ENCODE measurements at places on chromosomes 1 and 21.

- no peak for DNase-seq
Observed at GRCh38 chr1:163361123-163361934, 39.6 kb downstream of the NUF2 start.

GRCh38 chr1:118973531-118974137 lies 14.5 kb downstream of the TBX15 start:
- DNase-seq: no peak

DNA sequence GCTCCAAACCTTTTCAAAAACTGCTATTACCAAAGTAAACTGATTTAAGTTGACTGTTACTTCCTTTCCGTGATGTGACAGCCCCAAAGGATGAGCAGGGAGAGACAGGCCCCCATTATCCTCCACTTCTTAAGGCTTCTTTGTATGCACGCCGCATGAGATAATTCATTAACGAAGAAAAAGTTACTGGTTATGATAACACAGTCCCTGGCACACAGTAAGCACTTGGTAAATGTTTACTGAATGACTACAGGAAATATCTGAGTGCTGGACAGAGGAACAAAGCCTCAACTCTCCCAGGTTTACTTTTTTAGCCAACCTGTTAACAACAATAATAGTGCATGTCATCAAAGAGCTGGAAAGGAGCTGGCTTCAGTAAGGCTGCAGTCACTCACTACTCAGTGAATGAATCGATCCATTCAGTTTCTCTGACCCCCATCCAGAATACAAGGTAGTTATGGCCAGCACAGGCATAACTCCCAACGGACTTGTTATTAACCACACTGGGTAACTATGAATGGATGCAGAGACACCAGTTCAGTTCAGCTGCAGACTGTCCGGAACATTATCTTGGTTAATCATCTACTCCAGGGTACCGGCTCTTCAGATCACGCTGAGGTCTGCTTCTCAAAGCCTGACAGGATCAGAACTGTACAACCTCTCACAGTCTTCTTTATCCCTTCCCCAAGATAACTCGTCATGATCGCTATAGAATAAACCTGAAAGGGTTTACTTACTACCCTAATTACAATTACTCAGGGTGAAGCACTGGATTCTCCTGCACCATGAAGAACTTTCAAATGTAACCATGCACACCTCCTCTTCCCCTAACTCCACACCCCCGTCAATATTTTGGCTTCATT lies 58.3 kb downstream of the TGFBR3 start:
- no peak for DNase-seq

DNA sequence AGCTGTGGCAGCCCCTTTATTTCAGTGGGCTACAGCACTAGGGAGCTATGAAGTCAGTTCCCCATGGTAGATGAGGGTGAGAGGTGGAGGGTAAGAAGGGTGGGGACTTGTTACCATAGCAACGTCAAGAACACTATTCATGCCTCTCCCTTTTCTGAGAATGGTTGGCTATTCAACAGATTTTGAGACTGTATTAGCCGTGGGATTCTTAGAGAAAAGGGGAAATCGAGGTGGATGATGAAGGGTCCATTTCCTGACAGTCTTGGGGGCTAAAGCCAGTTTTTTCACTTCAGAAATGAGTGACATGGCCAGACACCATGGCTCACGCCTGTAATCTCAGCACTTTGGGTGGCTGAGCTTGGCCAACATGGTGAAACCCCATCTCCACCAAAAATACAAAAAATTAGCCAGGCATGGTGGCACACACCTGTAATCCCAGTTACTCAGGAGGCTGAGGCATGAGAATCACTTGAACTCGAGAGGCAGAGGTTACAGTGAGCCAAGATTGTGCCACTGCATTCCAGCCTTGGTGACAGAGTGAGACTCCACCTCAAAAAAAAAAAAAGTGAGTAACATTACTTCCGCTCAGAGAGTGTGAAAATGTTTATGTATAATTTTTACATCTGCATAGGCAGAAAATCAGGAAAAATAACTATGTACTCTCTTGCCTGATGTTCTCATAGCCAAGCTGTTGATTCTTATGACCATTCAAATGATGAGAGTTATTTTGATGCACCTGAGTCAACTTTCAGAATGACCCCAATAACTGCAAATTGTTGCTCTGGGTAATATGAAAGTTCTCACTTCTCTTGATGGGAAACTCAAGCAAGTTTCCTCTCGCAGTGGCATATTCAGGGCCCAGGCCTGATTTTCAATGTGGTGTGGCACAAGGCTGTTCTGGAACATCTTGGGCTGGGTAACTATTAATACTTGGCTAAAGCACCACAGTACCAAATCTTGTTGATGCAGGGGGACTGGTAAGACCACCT lies 23.2 kb upstream of the RGSL1 start:
- DNase-seq: no peak

DNA sequence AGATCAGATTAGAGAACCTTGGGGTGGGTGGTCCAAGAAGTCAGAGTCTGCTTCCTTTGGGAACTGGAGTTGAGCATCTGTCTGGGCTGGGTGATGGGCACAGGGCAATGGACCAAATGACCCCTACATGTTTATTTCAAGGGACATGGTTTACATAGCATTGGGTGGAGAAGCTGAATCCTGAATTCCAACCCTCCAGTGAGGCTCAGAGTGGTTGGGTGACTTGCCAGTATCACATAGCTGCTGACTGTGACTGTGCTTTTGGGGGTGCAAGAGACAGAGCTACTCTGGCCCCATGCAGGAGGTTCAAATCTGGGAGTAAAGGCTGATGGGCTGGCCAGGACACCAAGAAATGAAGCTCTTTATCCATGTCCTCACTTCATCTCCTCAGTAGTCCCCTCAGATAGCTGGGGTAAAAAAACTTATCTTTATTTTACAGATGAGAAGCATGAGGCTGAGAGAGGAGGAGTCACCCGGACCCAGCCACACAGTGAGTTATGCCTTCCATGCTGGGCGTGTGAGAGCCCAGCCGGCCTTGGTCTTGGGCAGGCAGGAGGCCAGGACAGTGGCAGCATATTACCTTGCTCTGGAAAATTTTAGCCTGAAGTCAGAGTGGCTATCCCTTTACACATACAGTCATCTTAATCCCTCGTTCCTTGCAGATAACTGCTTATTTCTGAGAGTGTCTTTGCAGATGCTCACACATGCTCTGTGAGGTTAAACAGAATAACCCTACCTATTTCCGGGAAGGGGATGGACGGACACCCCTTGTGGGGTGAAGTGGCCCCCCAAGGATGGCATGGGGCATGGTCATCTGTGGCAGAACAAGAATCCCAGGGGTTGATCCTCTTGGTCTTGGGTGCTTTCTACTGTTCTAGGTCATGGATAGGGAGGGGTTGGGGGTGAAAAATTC lies 2.8 kb upstream of the SERINC2 start:
- no peak for DNase-seq

GRCh38 chr1:210144736-210145135 lies 87.9 kb upstream of the SERTAD4 start:
- no peak for DNase-seq

- no peak for DNase-seq
Observed at GRCh38 chr1:151060657-151061421, 642 bp downstream of the MLLT11 start.

DNA sequence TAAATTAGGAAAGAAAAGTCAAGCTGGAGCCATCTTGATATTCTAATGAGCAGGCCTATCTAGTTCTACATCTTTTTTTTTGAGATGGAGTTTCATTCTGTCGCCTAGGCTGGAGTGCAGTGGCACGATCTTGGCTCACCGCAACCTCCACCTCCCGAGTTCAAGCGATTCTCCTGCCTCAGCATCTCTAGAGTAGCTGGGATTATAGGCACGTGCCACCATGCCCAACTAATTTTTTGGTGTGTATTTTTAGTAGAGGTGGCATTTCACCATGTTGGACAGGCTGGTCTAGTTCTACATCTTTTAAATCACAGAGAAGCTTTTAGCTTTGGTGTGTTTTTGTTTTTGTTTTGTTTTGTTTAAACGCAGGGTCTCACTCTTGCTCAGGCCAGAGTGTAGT lies 6.8 kb downstream of the TMEM69 start:
- no peak for DNase-seq

- no peak for DNase-seq
Observed at GRCh38 chr1:166489356-166489669, 322.5 kb upstream of the FAM78B start.

DNA sequence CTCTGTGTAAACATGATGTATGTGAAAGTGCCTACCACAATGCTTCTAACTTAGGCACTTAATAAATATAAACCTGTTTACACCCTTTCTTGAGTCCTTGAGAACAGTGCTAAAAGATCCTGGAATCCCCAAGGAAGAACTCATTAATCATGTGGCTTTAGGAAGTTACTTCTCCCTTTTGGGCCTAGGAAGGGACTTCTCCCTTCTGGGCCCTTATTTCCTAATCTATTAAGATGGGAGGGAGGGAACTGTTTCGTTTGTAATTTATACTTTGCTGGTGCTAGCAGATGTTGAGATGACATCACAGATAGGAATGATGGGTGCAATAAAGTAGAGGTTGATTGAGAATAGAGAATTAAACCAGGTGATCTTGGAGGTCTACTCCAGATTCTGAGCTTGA lies 1.2 kb downstream of the BTF3L4 start:
- no peak for DNase-seq

DNA sequence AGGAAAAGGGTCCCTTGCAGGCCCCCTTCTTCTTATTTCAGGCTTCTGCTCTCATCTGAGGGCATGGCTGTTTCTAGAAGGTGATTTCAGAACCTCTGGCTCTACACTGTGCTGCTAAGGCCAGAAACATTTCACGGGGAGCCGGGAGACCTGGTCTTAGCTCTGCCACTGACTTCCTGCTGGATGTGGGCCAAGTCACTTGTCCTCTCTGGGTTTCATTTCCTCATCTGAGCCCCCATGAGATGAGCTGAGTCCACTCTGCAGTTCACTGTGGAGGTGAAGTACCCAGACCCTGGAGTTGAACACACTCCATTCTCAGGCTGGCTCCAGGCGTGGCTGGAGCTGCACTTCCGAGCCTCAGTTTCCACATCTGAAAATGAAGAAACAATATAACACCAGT lies 2.1 kb downstream of the PADI1 start:
- DNase-seq: no peak

GRCh38 chr21:42775123-42775522 lies 104.2 kb downstream of the WDR4 start:
- no peak for DNase-seq

DNA sequence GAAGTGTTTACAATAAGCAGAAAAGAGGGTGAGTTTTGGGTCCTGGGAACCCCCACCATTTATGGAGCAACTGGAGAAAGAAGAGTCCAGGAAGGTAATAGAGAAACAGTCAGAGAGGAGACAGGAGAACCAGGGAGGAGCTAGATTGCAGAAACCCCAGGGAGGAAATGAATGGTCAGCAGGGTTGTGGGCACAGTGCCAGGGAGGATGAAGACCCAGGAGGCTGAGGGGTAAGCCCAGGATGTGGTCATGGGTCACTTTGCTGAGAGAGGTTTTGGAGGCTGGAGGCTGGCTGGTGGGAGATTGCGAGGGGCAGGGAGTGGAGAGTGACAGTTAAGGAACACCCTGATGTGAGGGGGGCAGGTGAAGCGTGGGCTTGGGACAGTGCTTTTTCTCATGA lies 169.9 kb upstream of the CSF3R start:
- DNase-seq: no peak

- DNase-seq: no peak
Observed at GRCh38 chr1:167504467-167504827, 13.9 kb downstream of the CD247 start.

GRCh38 chr1:207884266-207885029 lies 26.5 kb downstream of the CD34 start:
- DNase-seq: no peak

All from stimulated activated CD4-positive, alpha-beta T cell treated with anti-CD3 and anti-CD28 coated beads, Interleukin-1b, Interleukin-23, amount 100 ng/mL, for 24 hours (primary cell).